ENCODE measurements at places on chromosomes 7 and 10.

- DNase-seq: no peak
Measured at GRCh38 chr7:129865925-129866201, 86.9 kb downstream of the UBE2H start.

- no peak for DNase-seq
Measured at GRCh38 chr7:57210212-57210611, 78.0 kb upstream of the ZNF479 start.

DNA sequence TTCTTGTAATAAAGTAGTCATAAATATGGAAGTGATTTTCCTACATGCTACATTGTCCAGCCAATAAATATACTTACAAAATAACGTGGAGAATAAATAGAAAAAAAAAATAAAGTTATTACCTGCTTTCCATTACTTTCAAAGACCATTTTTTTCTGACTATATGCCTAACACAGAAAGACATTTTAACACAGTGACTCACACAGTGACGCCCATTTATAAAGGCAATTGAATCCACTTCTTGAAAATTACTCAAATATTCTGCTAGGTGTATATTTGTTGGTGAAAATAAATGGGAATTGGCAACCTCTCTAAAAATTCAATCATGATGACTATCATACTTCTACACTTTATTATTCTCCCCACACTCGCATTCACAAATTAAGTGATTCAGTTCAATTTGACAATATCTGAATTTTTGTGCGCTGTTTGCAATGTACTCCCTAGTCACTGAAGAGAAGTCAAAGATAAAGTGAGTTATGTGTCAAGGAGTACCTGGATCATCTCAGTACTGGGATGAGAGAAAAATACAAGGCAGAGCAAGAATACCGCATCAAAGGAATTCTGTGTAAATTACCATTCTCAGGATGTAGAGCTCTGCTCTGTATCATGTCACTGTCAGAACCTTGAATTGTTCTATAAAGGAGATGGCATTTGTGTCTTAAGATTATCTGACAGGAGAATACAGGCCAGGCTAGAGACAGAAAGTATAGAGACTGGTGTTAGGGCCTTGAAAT, 642.7 kb downstream of the IPMK start:
- DNase-seq: no peak

GRCh38 chr7:424301-424935, 95.2 kb downstream of the PDGFA start:
- no peak for DNase-seq

DNA sequence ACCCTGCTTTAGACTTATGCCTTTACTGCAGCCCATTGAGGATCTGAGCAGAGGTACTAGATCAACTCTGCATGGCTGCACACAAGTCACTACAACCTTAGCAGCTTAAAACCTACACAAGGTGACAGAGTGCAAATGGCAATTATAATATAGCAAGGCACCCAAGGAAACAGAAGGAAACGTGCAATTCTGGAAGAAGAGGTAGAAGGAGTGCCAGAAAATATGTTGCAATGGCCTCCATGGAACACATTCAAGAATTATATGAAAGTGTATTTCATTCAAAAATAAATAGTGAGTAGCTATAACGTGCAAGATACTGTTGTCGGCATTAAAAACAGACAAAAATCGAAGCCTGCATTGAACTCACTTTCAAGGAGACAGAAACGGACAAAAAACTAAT, 2.9 kb upstream of the AKR1C8 start:
- DNase-seq: no peak

GRCh38 chr7:115572111-115572510, 458.5 kb downstream of the TFEC start:
- DNase-seq: no peak

GRCh38 chr10:89374713-89375141, 3.1 kb upstream of the IFIT1B start:
- no peak for DNase-seq

DNA sequence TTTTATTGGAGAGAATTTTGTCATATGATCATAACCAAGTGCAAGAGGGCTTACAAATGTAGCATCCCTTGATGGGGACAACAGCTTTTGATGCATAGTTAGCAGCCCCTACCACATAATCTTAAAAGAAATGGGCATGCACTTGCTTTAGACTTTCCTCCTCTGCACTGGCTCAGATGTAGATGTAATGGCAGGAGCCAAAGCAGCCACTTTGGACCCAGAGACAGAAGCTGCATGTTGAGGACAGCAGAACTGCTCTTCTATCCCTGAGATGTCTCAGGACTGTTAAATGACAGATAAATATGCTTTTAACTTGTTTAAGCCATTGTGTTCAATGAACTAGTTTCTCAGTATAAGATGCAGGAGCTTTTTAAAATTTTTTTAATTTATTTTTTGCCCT, 450.7 kb downstream of the TYW1 start:
- DNase-seq: no peak
